Activated CD8-positive, alpha-beta memory T cell treated with anti-CD3 and anti-CD28 coated beads for 24 hours (primary cell): ENCODE measurements at places on chromosomes 2 and 18.

GRCh38 chr2:127917916-127918315 is 32.2 kb upstream of the AMMECR1L start:
- DNase-seq, result no peak

- DNase-seq, result no peak
Measured at GRCh38 chr2:147297820-147298219, 547.0 kb upstream of the ACVR2A start.

- DNase-seq, result no peak
Measured at GRCh38 chr2:44906972-44907371, 34.5 kb upstream of the SIX3 start.

- DNase-seq, result peak; percentile 32
Measured at GRCh38 chr2:31240381-31241365, 6.7 kb downstream of the EHD3 start.

- DNase-seq, result no peak
Measured at GRCh38 chr18:5144629-5145028, 52.4 kb downstream of the AKAIN1 start.

- DNase-seq, result no peak
Measured at GRCh38 chr2:206718296-206718695, at the start of gene DYTN. DYTN (minus strand) TSS chr2:206718396; CDS start chr2:206718279, 117 bp downstream.

- no peak for DNase-seq
Measured at GRCh38 chr2:234911271-234911670, 40.5 kb upstream of the SH3BP4 start.

DNA sequence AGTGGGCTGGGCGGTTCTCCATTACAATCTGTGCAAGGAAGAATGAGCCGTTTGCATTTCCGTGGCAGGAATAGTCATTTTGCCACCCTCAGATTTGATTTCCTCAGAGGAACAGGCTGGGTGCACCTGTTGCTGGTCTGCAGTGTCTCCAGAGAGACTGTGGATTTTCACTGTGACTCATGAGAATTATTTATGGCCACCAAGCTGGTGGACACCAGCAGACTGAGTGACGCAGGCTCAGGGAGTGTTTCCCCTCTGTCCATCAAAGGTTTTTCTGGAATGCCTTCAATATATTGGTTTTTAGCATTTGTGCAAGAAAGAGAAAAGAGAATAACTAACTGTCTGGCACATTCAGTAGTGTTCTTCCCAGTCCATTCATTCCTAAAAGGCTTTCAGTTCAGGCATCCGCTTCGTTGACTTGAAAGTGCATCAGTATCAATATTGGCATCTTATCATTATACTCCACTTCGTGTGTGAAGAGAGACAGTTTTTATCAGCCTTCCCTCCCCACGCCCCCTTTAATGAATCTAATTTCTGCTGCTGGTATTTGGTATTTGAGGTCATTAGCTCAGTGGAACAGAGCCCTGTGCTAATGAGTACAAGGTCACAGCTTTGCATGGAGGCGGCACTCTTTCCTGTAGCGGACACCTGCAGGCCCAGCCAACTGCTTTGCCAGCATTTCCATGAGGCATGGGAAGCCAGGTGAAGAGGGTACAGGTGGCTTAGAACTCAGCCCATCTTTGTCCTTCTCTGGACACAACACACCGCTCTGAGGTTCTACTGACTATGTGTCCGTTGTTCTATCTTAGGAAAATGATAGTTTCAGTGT is 39.9 kb downstream of the PRKCE start:
- no peak for DNase-seq

- DNase-seq, result no peak
Measured at GRCh38 chr2:229719926-229720647, 5.7 kb upstream of the DNER start.

DNA sequence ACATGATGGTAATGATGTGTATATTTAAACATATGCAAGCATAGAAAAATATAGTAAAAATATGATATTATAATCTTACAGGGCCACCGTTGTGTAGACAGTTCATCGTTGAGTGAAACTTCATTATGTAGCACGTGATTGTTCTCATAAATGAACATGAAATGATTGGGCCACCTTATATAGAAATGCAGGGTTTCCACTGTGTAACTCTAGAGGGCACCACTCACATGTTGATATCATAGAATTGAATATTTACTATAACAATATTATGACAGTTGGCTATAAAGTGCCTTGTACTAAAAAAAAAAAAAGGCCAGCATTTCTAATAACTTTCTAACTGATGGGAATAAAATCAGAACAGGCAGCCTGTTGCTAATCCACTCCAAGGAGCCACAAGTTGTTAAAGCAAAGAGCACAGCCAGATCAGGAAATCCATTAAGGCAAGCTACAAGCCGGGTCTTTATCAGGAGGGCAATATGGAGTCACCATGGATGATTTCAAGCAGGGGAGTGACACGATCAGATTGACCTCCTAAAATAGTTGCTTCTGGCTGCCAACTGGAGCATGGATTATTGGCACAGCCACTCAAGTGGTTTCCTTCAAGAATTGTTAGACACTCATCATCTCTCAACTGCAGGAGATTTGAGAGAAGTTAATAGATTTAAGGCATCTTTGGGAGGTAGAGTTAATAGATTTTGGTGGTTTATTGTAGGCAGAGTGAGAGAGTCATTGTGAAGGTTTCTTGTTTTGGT is 16.7 kb downstream of the IL1F10 start:
- no peak for DNase-seq
